ENCODE measurements at places on chromosomes 6 and 20.

GRCh38 chr6:118993358-118993757, 58.4 kb upstream of the MCM9 start:
- no peak for DNase-seq

GRCh38 chr6:452301-453067, 60.9 kb downstream of the IRF4 start:
- DNase-seq: no peak

- no peak for DNase-seq
These were observed 9.9 kb downstream of the TBCC start for GRCh38 chr6:42735976-42736375.

- DNase-seq: no peak
These were observed 176.9 kb downstream of the SYNDIG1 start for GRCh38 chr20:24646321-24646720.

GRCh38 chr6:3433005-3433404, 23.8 kb downstream of the SLC22A23 start:
- DNase-seq: no peak

- no peak for DNase-seq
These were observed 536.8 kb upstream of the JAG1 start for GRCh38 chr20:11210611-11211010.

DNA sequence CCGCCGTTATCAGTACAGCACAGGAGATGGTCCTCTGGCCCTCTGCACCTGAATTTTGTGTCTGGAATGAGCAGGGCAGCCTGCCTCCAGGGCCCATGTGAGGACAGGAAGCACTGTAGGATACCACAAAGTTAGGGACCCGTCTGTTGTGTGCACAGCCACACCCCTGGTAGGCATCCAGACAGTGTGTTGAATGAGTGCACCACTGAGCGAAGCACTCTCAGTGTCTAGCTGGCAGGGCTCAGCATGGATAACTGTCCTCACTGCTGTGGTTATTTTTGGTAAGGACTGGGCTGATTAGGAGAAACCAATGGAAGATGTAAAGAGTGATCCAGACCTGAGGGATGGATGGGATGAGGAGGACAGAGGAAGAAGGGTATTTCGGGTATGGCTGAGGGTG, 178.7 kb downstream of the CLIC5 start:
- DNase-seq: no peak

DNA sequence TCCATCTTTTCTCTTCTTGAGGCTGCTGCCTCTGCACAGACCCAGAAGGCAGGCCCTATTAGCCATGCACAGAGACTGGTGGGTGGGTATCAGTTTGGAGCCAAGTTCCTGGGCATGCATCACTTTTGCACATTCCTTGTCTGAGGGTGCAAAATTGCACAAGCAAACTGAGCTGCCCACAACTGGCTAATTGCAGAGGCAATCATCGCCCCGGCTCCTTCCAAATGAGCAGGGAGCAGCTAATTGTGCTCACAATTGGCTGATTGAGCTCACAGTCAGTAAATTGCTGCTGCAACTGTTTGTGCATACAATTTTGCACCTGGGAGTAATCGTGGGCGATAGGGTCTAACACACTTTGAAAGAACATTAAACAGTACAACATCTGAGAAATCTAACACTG, 511.4 kb downstream of the DHX35 start:
- no peak for DNase-seq

DNA sequence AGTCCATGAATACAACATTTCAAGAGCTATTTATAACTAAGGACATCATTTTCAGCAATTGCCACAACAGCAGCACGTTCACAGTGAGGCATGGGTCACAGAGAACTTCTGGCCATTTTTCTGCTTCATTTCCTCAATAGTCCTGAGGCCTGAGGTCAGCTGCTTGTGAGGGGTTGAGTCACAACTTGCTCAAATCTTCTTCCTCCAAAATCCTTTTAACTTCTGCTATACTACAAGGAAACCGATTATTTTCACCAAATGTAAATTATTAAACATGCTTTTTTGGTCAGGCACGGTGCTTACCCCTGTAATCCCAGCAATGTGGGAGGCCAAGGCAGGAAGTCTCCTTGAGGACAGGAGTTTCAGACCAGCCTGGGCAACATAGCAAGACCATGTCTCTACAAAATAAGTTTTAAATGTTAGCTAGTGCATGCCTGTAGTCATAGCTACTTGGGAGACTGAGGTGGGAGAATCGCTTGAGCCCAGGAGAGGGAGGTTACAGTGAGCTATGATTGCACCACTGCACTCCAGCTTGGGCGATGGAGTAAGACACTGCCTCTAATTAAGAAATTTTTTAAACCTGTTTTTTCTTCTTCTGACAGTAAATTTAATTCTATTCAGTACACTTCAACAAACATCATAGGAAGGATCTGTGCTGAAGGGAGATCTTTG, 11.1 kb upstream of the SLC16A10 start:
- DNase-seq: no peak

GRCh38 chr6:134312038-134312660, 5.8 kb downstream of the SGK1 start:
- no peak for DNase-seq

DNA sequence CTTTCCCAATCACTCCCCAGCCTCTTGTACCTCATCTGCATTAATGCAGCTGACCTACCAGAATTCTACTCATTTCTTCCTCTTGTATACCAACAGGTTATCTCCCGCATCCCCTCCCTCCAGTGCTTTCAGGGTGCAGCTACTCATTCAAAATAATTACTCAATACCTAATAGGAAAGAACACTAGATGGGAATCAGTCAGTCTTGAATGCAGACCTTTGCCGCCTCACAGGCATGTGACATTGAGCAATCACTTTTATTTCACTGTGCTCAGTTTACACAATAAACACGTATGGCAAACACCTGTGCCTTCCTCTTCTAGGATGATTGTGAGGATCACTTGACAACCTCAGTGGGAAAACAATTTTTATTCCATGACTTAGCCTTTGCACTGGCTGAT, 13.3 kb downstream of the ZSCAN31 start:
- no peak for DNase-seq

GRCh38 chr6:169964486-169965180, 213.2 kb downstream of the ERMARD start:
- DNase-seq: no peak

DNA sequence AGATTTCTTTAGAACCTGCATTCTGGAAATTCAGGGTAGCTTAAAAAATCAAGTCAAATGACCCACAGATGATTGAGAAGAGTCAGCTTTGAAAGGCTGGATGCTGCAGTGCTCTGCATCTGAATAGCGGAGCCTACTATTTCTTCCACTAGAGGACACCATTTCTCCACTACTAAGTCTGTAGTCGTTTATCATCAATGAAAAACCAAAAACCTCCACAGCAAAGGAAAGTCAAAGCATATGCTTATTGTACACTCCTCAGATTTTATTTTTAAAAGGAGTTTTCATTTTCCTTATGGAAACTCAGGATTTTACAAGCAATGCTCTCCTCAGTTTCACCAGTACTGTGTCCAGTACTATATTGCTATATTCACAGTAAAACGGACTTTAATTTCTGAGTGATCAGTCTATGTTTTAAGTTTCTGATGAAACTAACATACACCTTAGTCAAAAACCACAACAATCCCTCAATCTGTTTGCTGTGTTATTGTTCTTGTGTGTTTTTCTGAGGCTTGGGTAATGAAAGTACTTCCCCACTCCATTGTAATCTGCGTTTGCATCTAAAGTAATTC, 50.5 kb upstream of the ENPP5 start:
- DNase-seq: peak; percentile 66

DNA sequence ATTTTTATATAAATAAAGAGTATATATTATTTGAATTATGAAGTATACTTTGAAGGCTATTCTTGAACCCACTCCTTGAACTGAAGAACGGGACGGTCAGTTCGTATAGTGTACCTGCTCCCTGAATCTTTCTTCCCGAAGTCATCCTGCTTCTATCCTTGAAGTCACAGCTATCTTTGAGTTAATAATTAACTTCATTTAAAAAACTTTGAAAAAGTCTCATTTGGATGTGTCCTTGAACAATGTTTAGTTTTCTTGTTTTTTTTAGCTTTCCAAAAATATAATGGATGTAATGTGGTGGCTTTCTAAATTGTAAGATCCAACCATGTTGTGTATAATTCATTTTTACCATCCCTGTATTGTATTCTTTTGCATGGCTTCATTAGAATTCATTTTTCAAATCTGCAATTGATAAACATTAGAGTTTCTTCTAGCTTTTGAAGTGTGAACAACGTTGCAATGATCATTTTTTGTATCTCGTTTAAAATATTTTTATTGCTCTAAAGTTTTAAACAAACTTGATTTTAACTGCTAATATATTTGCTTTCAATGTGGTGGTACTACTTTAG, 94.4 kb downstream of the NCOA3 start:
- no peak for DNase-seq

GRCh38 chr20:2815242-2815900, 584 bp downstream of the C20orf141 start:
- no peak for DNase-seq

GRCh38 chr20:21272679-21273078, 30.5 kb upstream of the XRN2 start:
- no peak for DNase-seq

- DNase-seq: no peak
These were observed 83.8 kb downstream of the TENT5A start for GRCh38 chr6:81668615-81669047.

GRCh38 chr6:87210979-87211378, 55.6 kb downstream of the ZNF292 start:
- DNase-seq: no peak

DNA sequence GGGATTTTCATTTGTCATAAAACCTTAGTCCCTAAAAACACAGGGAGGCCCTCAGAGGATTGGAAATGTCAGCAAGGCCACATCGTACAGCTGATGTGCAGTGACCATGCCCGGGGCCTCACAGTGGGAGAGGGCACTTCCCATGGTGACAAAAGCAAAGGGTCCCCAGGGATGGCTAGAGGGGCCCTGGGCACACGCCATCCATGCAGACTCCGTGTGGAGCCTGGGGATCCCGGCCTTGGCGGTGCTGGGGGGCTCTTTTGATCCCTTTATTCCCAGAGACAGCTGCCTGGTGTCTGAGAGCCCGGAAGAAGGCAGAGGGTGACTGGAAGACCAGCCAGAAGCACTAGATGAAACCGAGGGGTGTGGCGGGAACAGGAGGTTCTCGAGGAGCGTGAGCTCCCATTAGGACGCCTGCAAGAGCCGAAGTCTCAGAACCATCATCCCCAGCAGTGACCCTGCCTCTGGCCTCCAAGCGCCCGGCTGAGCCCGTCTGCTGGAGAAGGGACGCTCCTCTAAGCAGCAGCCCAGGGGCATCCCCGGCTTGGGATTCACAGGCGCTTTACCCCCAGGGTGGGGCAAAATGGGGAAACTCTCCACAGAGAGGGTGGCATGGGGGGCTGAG, 49.1 kb upstream of the FRMD1 start:
- no peak for DNase-seq

DNA sequence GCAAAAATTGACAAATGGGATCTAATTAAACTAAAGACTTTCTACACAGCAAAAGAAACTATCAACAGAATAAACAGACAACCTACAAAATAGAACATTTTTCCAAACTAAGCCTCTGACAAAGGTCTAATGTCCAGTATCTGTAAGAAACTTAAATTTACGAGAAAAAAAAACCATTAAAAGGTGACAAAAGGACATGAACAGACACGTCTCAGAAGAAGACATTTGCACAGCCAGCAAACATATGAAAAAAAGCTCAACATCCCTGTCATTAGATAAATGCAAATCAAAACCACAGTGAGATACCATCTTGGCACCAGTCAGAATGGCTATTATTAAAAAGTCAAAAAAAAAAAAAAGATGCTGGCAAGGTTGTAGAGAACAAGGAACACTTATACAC, 70.6 kb upstream of the GRIK2 start:
- no peak for DNase-seq

GRCh38 chr6:143126574-143126941, 65.9 kb downstream of the AIG1 start:
- DNase-seq: no peak

DNA sequence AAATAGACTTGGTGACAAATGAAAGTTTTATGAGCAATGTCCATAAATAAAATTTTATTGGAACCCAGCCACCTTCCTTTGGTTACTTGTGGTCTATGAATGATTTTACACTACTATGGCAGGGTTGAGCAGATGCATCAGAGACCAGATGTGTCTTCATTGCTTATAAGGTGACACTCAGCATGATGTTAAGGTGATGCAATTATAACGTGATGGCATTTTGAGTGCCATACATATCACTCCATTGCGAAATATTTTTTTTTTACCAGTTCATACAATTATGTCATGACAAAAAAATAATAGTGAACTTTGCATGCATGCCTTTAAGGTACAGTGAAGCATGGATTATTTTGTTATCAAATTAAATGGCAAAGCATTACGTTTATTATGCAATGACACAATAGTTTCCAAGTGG, 96.0 kb downstream of the ADTRP start:
- DNase-seq: no peak

GRCh38 chr6:43129434-43130194, 41.5 kb upstream of the SRF start:
- DNase-seq: no peak

Data from activated CD4-positive, alpha-beta T cell treated with anti-CD3 and anti-CD28 coated beads, Interleukin-2, amount 10 ng/mL, durations not matched to agents 24 days and 14 days (primary cell).